Psoas muscle (tissue), 8 donors: ENCODE measurements at places on chromosomes 2 and 18.
A peak's percentile ranks its signal among the peaks of the same experiment; 100 is the strongest.

DNA sequence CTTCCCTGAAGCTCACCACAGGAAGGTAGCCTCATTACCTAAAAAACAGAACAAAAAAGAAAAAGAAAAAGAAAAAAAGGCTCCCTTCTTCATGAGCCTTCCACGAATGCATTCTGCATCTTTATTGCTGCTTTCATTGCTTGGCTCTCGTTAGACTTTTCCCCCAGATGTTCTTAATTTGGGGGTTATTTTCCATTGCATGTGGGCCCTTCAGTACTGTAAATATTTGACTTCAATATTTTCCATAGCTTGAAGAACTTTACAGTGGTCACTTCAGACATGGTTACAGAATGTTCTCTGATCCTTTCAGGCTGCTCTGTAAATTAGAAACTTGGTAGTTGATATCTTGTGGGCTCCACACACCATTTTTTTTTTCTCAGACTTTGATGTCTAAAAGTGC is 65.6 kb upstream of the COPS8 start:
- H3K27ac ChIP-seq: no peak overlapping the region
- no peak overlapping the region for H3K4me3 ChIP-seq
- no peaks in the 10 kb centered on the region for H3K4me1 ChIP-seq
- no peak for DNase-seq

GRCh38 chr2:157509744-157510143 is 65.9 kb upstream of the CYTIP start:
- H3K4me3 ChIP-seq: no peak overlapping the region
- DNase-seq: no peak
- H3K27ac ChIP-seq: no peak overlapping the region
- no peaks in the 10 kb centered on the region for H3K36me3 ChIP-seq
- H3K27me3 ChIP-seq: no peaks in the 10 kb centered on the region

DNA sequence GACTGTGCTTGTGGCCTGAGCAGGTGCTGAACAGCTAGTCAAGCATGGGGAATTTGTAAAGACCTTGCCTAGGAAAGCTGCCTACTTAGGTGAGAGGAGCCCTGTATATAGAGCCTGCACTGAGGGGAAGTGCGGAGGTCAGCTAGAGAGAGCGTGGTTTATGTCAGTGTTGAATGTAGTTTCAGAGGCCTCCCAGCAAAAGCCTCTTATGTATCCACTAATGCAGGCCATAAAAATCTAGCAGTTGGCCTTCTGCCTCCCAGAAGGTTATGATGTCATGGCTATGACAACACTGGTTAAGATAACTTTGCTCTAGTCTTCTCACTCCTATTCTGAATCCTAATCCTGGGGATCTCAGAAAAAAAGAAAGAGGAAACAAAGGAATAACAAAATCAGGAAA is 88.9 kb downstream of the ASXL3 start:
- no peak overlapping the region for H3K4me3 ChIP-seq
- no peaks in the 10 kb centered on the region for H3K4me1 ChIP-seq
- DNase-seq: no peak
- H3K27ac ChIP-seq: no peak overlapping the region

DNA sequence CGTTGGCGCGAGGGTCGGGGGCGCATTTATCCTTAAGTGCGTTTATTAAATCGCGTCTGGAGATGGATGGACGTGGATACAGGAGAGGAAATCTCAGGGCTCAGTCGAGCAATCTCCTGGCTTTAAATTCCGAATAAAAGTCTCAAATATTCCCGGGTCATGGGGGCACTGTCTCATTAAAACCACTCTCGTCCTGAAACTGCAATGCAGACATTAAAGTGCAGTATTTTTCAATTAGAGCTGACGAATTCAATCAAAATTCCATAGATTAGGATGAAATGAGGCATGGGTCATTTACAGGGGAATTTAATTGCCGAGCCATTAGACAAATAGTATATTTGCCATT is 10.7 kb upstream of the GBX2 start:
- no peak for DNase-seq
- peaks cover 20% of the 10 kb centered on the region for H3K4me1 ChIP-seq
- peaks cover 3% of the 10 kb centered on the region for H3K27me3 ChIP-seq
- H3K36me3 ChIP-seq: no peaks in the 10 kb centered on the region
- H3K27ac ChIP-seq: no peak overlapping the region

- H3K27me3 ChIP-seq: no peaks in the 10 kb centered on the region
- no peak overlapping the region for H3K27ac ChIP-seq
- H3K36me3 ChIP-seq: no peaks in the 10 kb centered on the region
- no peak overlapping the region for H3K4me3 ChIP-seq
These were observed 54.9 kb upstream of the ITPRID2 start for GRCh38 chr2:181836583-181836982.

GRCh38 chr2:7452110-7452876 is 535.1 kb downstream of the RNF144A start:
- no peak for DNase-seq
- no peak overlapping the region for H3K27ac ChIP-seq
- H3K27me3 ChIP-seq: no peaks in the 10 kb centered on the region
- no peaks in the 10 kb centered on the region for H3K36me3 ChIP-seq
- H3K4me3 ChIP-seq: no peak overlapping the region

DNA sequence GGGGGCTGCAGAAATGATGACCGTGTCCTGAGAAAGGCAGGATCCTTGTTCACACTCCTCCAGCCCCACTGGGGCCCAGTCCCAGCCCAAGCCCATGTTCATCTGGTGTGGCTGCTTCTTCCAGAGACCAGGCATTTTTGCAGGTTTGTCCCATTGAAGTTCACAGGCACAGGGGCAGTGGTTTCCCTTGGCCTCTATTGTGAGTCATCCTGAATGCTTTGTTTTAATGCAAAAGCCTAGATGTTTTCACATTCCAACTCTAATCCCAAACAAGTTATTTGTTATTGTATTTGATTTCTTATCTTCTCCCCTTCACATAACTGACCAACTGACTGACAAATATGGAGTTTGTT is 426.4 kb upstream of the ID2 start:
- no peak overlapping the region for H3K27ac ChIP-seq
- no peak overlapping the region for H3K4me3 ChIP-seq
- no peaks in the 10 kb centered on the region for H3K36me3 ChIP-seq
- H3K4me1 ChIP-seq: no peaks in the 10 kb centered on the region
- no peak for DNase-seq

GRCh38 chr2:101187131-101187530 is 35.9 kb upstream of the TBC1D8 start:
- H3K36me3 ChIP-seq: no peaks in the 10 kb centered on the region
- H3K27me3 ChIP-seq: no peaks in the 10 kb centered on the region
- H3K4me1 ChIP-seq: no peaks in the 10 kb centered on the region
- no peak for DNase-seq

DNA sequence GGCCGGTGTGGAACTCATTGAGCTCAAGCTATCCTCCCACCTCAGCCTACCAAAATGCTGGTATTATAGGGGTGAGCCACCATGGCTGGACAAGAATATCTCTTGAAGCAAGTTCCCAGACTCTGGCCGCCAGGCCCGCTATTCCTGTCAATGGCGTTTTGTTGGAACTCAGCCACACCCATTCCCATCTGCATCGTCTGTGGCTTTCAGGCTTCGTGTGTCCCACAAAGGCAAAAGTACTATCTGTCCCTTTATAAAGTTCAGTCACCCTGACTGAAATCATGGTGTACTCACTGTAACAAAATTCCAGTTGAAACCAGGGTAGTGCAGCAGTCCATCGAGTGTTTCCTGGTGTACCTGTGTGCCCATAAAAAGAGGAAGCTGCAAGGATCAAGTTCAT is 96.7 kb downstream of the SH3BP4 start:
- H3K27me3 ChIP-seq: no peaks in the 10 kb centered on the region
- H3K27ac ChIP-seq: no peak overlapping the region
- peaks cover 10% of the 10 kb centered on the region for H3K4me1 ChIP-seq

DNA sequence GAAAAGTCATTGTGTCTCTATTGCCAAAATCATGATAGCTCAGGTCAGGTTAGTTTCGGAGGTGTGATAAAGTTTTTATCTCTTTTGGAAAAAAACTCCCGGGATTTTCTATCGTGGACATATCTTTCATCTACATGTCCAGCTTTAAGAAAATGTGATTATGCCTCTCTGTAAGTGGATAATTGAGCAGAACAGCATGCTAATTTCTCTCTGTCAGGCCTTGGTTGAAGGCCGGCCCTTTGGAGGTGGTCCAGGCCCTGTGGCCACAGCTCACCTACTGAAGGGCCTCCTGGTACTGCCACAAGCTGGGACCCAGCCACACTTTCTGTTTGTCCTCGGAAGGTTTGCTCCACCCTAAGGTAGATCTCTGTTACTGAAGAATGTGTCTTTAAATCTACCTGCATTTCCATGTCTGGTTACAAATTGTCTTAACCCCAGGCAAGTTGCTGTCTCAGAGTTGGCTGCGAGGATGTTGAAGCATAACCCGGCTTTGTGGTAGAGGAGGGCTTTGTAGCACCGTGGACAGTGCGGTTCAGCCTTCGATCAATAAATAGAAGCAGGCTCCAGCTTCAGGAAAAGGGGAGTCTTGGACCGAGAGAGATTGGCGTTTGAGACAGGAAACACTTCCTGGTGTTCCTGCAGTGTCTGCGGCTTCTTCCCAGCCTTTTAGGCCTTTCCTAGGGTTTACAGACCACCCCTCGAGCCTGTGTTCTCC is 25.5 kb downstream of the TCF7L1 start:
- no peaks in the 10 kb centered on the region for H3K36me3 ChIP-seq
- DNase-seq: no peak
- H3K27ac ChIP-seq: no peak overlapping the region
- no peak overlapping the region for H3K4me3 ChIP-seq
- H3K4me1 ChIP-seq: peaks cover 52% of the 10 kb centered on the region
- no peaks in the 10 kb centered on the region for H3K27me3 ChIP-seq

- H3K4me3 ChIP-seq: no peak overlapping the region
- no peak overlapping the region for H3K27ac ChIP-seq
- H3K36me3 ChIP-seq: no peaks in the 10 kb centered on the region
- H3K27me3 ChIP-seq: no peaks in the 10 kb centered on the region
These were observed 37.6 kb upstream of the ACKR3 start for GRCh38 chr2:236531996-236532395.

GRCh38 chr2:28636491-28636890 is 115.1 kb upstream of the PPP1CB start:
- no peaks in the 10 kb centered on the region for H3K27me3 ChIP-seq
- peak overlapping the region; percentile 77 for H3K27ac ChIP-seq
- peaks cover 63% of the 10 kb centered on the region for H3K4me1 ChIP-seq

DNA sequence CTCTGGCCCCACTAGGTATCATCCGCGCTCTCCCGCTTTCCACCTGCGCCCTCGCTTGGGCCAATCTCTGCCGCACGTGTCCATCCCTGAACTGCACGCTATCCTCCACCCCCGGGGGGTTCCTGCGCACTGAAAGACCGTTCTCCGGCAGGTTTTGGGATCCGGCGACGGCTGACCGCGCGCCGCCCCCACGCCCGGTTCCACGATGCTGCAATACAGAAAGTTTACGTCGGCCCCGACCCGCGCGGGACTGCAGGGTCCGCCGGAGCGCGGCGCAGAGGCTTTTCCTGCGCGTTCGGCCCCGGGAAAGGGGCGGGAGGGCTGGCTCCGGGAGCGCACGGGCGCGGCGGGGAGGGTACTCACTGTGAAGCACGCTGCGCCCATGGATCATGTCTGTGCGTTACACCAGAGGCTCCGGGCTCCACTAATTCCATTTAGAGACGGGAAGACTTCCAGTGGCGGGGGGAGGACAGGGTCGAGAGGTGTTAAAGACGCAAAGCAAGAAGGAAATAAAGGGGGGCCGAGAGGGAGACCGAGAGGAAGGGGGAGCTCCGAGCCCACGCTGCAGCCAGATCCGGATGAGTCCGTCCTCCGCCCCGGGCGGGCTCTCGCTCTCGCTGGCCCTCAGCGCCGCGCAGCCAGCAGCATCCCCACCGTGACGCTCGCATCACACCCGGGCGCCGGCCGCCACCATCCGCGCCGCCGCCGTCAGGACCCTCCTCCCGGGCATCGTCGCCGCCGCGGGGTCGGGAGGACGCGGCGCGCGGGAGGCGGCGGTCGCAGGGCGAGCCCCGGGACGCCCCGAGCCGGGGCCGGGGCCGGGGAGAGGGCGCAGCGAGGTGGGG is 664 bp downstream of the NETO1 start:
- DNase-seq: no peak
- no peaks in the 10 kb centered on the region for H3K4me1 ChIP-seq
- no peak overlapping the region for H3K4me3 ChIP-seq
- H3K36me3 ChIP-seq: no peaks in the 10 kb centered on the region
- no peak overlapping the region for H3K27ac ChIP-seq

GRCh38 chr2:109382951-109383350 is 230.8 kb downstream of the SEPTIN10 start:
- peak overlapping the region; percentile 39 for H3K27ac ChIP-seq
- H3K4me3 ChIP-seq: no peak overlapping the region
- H3K4me1 ChIP-seq: peaks cover 44% of the 10 kb centered on the region

DNA sequence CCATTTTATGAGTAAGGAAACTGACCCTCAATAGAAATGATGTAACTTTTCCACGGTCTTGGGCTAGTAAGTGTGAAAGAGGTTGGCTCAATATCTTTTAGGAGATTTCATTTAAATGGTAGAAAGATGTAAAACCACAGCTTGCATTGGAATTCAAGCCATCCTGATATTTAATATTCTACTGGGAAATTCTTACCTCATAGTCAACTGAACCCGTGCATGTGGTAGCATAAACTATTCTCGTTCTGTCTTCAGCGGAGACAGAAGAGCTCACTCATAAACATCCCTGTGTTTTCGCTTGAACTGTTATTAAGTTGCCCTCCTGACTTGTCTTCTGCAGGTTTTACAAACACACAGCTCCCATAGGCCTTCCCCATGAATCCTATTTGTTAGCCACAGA is 8.5 kb upstream of the SPATS2L start:
- H3K27ac ChIP-seq: no peak overlapping the region
- H3K4me3 ChIP-seq: no peak overlapping the region
- H3K4me1 ChIP-seq: no peaks in the 10 kb centered on the region
- DNase-seq: no peak
- H3K27me3 ChIP-seq: no peaks in the 10 kb centered on the region
- H3K36me3 ChIP-seq: no peaks in the 10 kb centered on the region

- H3K27me3 ChIP-seq: no peaks in the 10 kb centered on the region
- H3K27ac ChIP-seq: no peak overlapping the region
- no peak overlapping the region for H3K4me3 ChIP-seq
- H3K4me1 ChIP-seq: peaks cover 5% of the 10 kb centered on the region
- no peak for DNase-seq
- H3K36me3 ChIP-seq: peaks cover 49% of the 10 kb centered on the region
These were observed 7.8 kb downstream of the TMEM87B start for GRCh38 chr2:112062894-112063293.

- H3K27ac ChIP-seq: no peak overlapping the region
- H3K4me1 ChIP-seq: no peaks in the 10 kb centered on the region
- H3K4me3 ChIP-seq: no peak overlapping the region
- no peaks in the 10 kb centered on the region for H3K27me3 ChIP-seq
- no peak for DNase-seq
- no peaks in the 10 kb centered on the region for H3K36me3 ChIP-seq
These were observed 1822.6 kb downstream of the SUCLG1 start for GRCh38 chr2:82636402-82637020.

GRCh38 chr18:7616661-7617060 is 49.5 kb downstream of the PTPRM start:
- DNase-seq: no peak
- H3K27me3 ChIP-seq: no peaks in the 10 kb centered on the region
- no peaks in the 10 kb centered on the region for H3K36me3 ChIP-seq
- no peak overlapping the region for H3K4me3 ChIP-seq
- H3K27ac ChIP-seq: peak overlapping the region; percentile 0
- peaks cover 47% of the 10 kb centered on the region for H3K4me1 ChIP-seq

- no peaks in the 10 kb centered on the region for H3K36me3 ChIP-seq
- DNase-seq: no peak
These were observed 385.3 kb downstream of the IRS1 start for GRCh38 chr2:226414335-226414734.
